Stimulated activated CD4-positive, alpha-beta T cell treated with anti-CD3 and anti-CD28 coated beads, Interleukin-4, amount 100 ng/mL, for 24 hours (primary cell): ENCODE measurements at places on chromosomes 5 and 9.
A peak's percentile ranks its signal among the peaks of the same experiment; 100 is the strongest.

DNA sequence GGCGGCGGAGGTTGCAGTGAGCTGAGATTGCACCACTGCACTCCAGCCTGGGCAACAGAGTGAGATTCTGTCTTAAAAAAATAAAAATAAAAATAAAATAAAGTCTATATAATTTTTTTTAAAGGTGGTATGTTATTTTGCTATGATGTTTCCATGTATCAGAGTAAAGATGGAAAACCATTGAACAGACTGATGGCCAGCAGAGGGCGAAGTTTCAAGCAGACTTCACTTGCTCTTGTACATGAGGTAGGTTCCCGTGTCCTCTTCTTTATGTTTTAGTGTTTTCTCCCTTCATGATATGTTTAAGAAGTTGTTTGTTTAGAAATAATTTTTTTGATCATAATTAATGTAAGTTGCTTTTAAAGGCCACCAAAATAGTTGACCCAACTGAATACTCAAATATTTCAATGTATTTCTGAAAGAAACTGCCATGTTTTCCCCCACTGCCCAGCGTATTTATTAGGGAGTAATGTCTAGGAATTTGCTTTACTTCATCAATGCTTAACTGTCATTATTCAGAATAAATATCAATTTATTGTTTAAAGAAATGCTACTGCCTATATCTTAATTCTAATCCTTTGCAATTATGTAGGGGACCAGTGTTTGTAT, 146.4 kb downstream of the HACD4 start:
- peak; percentile 66 for DNase-seq

- DNase-seq, result no peak
Observed at GRCh38 chr5:114789773-114790402, 379.8 kb downstream of the TRIM36 start.

DNA sequence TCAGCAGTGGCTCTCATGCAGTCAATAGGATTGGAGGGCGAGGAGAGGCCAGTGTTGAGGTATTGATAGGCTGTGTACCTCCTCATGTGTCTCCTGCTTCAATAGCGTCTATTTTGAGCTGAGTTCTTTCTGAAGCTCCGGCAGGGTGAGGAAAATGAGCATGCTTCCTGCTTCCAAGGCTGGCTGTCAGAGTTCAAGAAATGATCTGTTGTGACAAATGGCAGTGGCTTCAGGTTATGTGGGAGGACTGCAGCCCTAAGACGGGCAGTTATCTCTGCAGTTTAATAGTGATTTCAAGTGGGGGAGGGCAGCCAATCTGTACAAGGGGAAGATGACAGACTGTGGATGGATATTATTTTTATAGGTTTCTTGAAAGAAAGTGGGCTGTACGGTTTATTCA, 54.0 kb upstream of the CXCL14 start:
- DNase-seq, result no peak

DNA sequence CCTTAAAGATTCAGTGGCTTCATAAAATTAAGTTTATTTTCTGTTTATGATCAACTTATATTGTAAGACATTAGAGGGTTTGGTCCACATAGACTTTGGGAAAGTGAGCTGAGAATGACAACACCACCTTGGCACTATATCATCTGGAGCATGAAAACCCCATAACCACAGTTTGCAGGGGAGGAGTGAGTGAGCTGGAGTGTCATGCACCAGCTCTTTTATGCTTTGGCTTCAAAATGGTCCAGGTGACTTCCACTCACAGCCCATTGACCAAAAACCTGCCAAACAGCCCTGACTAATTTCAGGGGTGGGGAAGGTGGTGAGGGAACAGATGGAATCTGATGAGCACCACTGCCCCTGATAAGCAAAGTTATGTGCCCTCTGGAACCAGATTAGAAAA, 295.8 kb downstream of the DMRTA1 start:
- no peak for DNase-seq

GRCh38 chr9:136972335-136972734, 5.0 kb upstream of the PTGDS start:
- no peak for DNase-seq

DNA sequence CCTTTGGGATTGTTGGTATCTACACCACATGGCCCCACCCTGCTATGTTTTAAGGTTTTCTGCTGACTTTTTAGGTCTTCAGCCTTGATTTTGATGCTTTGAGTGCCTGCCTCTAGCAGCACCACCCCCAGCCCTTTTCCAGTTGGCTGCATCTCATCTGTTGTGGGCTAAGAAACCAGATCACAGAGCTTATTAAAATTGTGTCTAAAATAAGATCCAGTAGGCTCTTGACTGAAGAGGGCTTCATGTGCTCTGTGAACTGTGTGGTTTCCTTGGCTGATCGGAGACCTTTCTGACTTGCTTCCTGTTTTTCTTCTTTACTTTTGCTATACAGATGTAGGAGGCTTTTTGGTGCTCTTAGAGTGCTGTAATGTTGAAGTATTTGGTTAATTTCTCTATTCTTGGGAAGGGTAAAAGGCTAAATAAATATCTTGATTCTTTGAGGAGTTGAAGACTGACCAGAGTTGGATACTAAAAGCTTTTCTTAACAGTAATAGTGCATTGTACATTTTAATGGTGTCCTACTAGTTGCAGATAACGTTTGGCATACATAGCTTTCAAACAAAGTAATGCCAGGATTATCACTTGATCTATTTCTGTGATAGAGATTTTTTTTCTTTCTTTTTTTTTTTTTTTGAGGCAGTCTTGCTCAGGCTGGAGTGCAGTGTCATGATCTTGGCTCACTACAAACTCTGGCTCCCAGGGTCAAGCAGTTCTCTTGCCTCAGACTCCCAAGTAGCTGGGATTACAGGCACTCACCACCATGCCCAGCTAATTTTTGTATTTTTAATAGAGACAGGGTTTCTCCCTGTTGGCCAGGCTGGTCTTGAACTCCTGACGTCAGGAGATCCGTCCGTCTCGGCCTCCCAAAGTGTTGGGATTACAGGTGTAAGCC, 4.5 kb downstream of the UBE2D2 start:
- peak; percentile 26 for DNase-seq

DNA sequence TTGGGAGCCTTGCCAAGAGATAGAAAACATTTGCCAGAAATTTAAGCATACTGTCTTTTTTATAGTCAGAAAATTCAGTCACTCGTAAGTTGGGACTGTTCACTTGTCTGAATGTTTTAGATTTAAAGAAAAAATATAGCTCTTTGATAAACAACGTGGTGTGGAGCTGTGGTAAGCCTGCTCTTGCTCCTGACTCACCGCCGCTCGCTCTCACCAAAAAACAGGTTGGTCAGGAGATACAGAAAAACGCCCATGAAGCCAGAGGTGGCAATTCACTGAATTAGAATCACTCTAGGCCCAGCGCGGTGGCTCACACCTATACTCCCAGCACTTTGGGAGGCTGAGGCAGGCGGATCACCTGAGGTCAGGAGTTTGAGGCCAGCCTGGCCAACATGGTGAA, 6.2 kb downstream of the LNPEP start:
- DNase-seq, result no peak

DNA sequence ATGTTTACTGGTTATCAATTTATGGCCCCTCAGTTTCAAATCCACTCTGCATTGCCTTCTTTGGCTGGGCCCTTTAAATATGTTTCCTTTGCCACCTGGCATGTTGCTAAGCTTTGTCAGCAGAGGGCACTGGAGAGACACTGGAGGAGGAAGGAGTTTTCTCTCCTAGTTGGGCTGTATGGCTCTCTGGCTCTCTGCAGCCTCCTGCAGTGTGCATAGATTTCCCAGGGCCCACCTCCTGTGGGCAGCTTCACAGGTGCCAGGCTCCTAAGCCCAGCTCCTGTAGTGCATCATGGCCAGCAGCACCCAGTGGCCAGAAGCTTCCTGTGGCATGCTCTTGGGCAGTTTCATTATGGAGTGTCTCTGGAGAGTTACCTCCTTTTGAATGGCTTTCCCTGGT, 23.3 kb downstream of the CAVIN4 start:
- DNase-seq, result peak; percentile 36

DNA sequence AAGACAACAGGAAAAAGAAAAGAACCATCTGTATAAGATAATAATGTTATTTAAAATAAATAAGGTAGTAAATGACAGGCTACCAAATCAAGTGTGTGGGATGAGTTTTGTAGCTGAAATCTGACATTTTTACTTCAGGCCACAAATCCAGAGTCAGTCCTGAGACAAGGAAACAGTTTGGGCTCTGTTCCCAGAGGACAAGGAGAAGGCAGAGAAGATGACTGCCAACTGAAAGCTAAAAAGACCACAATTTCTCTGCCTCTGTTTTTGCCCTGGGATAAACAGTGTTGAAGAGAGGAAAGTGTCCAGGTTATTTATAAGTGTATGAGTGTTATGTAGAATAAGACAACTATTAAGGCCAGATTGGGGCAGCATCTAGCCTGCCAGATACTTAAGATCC, 180.5 kb downstream of the NFIB start:
- DNase-seq, result no peak

DNA sequence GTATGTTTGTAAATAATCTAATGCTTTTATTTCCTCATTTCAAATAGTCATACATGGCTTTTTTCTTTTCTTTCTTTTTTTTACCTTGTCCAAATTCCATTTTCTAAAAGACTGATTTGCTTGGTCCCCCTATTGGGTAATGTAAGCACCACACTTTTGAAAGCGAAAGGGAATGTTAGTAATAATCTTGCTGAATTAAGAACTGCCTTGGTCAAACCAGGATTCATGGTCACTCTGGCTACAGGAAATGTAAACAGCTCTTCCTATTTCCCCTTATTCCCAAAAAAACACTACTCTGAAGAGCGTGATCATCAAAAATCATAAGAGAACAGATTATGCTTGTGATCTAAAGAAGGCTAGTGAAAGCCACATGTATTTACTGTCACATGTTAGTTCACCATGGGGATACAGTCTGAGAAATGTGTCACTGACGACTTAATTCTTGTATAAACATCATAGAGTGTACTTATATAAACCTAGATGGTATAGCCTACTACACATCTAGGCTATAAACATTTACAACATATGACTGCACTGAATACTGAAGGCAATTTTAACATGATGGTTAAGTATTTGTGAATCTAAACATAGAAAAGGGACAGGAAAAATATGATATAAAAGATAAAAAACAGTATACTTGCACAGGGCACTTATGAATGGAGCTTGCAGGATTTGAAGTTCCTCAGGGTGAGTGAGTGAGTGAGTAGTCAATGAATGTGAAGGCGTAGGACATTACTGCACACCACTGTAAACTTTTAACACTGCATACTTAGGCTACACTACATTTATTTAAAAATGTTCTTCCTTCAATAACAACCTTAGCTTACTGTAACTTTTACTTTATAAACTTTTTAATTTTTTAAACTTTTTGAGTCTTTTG, 75.3 kb downstream of the HMGCR start:
- no peak for DNase-seq

GRCh38 chr5:87252283-87252605, 15.4 kb upstream of the RASA1 start:
- no peak for DNase-seq

DNA sequence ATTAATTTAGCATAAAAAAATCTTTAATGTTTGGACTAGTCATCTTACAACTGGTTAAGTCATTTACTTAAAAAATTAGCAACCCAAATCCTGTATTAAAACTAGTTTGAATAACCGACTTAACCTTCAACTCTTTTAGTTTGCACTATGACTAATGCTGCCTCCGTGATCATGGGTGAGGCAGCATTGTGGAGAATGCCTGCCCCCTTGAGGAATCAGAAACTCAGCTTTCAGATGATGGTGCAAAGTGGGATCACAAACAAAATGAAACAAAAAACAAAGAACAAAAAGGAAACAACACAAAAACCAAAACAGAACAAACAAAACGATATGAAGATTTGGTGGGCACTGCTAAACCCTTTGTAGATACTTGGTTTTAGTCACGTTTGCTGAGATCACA, 127.0 kb upstream of the PALM2AKAP2 start:
- DNase-seq, result no peak

DNA sequence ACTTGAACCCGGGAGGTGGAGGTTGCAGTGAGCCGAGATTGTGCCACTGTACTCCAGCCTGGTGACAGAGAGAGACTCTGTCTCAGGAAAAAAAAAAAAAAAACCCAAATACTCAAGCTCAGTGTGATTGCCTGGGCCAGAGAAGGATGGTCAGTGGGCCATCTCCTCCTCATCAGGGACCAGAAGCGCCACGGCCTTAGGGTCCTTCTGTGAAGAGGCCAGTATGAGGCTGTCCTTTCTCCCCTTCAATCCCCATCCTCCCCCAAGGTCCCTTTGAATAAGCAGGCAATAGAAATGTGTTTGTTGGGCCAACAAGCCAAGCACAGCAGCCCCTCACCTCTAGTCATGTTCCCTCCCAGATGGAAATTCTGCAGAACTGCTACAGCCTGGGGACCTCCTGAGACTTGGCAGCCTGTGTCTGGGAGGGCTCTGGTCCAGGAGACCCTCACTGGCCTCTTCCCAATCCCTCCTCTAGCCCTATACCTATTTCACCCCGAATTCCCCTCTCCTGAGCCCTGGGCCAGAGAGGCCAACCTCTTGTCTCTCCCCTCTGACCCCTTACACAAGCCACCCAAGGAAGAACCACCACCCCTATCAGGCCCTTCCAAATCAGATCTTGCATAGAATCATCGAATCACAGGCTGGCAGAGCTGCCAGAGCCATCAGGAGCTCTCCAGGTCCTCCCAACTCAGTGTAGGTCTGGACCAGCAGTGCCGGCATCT, 1.0 kb downstream of the CSF1R start:
- no peak for DNase-seq

- no peak for DNase-seq
Observed at GRCh38 chr5:157369507-157369906, 90.5 kb upstream of the NIPAL4 start.

- no peak for DNase-seq
Observed at GRCh38 chr5:56064984-56065383, 70.2 kb upstream of the IL6ST start.

DNA sequence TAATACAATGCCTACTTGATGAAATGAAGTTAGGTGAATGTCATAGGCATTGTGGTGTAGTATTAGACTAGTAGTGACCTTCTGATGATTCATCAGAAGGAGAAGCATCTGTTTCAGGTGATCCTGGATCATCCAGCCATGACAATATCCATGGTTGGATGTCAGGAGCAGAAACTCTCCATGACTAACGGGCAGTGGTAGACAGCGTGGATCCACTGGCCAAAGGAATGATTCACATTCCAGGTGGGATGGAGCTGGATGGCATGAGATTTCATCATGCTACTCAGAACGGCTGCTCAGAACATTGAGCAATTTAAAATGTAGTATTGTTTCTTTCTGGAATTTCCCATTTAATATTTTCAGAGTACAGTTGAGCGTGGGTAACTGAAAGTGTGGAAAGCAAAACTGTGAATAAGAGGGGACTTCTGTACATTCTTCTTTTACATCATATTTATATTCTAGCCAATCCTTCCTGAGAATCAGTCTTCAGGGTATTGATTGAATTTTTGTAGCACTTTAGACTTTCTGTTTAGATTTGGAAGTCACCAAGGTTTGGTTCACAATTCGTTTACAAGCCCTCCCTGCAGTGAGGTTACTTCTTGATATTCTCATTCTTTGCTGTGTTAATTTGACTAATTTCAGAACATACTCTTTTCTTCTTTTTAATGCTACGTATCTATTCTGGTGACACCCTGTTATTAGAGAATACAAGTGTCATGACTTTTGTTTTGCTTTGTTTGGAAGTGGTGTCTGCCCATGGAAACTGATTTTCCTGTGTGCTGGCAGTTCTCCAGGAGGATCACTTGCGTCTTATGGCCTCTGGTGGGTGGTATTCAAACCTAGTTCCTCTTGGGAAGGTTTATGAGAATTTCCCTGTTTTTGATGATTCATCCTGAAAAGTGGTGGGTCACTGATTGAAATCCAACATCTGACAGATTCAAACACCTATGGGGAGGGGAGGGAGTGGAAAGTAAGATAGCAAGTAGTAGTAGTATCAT, 12.2 kb upstream of the CLINT1 start:
- peak; percentile 14 for DNase-seq
